CD8-positive, alpha-beta T cell (primary cell): ENCODE measurements at places on chromosomes 3 and 15.

DNA sequence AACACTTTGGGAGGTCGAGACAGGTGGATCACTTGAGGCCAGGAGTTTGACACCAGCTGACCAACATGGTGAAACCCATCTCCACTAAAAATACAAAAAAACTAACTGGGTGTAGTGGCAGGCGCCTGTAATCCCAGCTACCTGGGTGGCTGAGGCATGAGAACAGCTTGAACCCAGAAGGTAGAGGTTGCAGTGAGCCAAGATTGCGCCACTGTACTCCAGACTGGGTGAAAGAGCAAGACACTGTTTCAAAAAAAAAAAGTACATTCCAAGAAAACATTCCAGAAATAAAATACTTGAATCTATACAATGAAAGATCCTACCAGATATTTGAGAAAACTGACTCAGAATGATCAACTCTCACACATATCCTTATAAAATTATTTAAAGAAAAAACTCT is 30.4 kb downstream of the TFDP2 start:
- DNase-seq, result no peak

- DNase-seq, result no peak
Measured at GRCh38 chr3:180036671-180037455, at the start of gene PEX5L. Gene PEX5L (minus strand): TSS chr3:180036937. CDS start chr3:180036599, 338 bp downstream.

- no peak for DNase-seq
Measured at GRCh38 chr3:33428734-33429133, 11.5 kb downstream of the UBP1 start.

DNA sequence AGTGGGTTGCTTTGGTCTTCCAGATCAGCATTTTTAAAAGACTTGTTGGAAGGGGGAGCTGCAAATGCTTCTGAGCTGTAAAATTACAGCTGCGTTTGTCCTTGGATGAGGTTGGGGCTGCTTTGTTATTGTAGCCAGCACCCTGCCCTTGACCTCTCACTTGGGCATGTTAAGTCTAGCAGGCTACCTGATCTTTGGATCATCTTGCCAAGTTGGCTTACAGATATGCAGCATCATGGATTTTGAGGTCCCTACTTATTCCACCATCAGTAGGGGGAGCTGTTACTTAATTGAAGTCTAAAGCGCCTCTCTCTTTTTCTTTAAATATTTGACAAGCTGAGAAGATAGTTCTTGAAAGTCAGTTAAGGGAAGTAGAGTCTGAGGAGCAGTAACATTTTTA is 793.0 kb downstream of the MCTP2 start:
- DNase-seq, result no peak

DNA sequence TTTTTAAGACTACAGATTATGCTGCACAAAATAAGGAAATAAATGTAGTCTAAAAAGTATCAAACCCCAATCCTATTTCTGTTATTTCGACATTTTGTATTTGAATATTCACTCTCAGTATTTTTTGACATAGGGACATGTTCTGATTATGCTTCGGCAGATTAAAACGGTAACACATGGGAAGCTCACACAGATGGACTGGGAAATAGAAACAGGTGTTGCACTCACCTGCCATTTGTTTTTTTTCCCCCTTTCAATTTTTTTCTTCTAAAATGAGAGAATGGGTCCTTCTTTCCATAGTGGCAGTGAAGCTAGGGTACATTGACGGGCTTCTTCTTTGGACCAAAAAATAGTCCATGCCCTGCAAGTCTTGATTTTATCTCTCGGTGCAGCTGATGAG is 163.1 kb downstream of the MYRIP start:
- no peak for DNase-seq

- DNase-seq, result no peak
Measured at GRCh38 chr15:81792646-81793045, 253.2 kb downstream of the MEX3B start.

- DNase-seq, result no peak
Measured at GRCh38 chr3:164340273-164340672, 738.0 kb downstream of the SI start.

DNA sequence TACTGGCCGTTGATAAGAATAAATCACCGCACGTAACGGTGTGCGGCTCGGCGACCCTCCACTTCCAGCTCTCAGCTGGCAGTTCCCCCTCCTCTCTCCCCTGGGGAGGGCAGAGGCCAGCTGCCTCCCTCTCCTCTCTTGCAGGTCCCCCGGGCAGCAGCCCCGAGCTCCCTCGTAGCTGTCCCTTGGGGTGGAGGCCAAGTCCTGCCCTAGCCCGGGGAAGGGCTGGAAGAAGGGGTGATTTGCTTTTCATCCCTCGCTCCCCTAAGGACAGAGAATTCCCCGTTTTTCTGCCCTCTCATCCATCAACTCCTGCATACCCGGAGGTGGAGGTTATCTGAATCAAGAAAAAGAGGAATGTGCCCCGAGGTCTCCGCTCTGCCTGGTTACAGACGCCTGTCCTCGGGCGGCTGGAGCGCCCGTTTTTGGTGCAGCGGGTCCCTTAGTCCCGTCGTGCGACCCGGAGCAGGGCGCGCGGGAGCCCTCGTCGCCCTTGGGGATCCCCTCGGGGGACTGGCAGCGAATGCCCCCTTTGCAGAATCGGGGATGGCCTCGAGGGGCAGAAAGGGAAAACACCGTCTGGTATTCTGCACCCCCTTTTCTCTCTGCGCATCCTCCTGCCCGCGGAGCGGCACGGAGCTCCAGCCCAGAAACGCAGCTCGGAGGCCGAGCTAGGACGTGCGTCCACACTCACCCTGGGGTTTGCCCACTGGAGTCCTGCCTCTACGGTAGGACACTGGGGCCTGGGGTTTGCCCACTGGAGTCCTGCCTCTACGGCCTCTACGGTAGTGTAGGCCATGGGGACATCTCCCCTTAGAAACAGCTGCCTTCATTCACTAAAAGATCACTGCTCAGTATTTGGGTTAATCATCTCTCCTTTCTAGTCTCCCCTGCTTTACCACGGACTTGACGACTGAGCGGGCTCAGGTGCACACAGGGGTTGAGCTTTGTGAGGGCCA is 2.2 kb downstream of the PTPRG start:
- no peak for DNase-seq

DNA sequence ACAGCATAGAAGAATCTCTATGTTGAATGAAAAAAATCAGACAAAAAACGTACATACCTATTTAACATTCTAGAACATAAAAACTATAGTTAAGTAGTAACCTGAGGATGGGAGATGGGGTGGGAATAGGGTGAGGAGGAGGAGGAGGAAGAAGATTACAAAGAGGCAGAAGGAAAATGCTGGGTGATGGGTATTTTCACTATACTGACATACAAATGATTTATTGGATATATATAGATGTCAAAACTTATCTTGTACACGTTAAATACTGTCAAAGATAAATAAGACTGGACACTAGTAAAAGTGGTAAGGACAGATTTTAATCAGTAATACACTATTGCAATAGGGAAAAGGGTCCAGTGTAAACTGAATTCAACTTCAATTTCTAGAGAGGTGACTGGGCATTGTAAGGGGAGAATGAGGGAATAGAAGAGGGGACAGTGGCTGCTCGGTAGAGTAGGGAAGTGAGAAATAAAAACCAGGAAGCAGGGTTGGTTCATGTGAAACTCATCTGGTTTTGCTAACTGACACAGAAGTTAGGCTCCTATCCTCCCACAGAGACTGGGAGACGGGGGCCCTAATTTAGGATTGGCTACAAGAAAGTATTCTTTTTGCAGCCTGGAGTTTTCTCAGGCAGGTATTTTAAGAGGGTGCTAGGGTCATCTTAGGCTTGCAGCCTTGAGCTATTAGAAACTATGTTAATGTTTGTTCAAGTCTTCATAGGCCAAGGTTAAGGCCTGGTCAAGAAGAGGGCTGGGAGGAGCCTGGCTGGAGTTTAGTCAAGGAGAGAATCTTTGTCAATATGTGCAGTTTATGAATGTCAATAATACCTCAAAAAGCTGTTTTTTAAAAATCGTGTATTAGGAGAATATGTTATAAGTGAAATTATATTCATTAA is 15.0 kb upstream of the C15orf61 start:
- DNase-seq, result no peak

DNA sequence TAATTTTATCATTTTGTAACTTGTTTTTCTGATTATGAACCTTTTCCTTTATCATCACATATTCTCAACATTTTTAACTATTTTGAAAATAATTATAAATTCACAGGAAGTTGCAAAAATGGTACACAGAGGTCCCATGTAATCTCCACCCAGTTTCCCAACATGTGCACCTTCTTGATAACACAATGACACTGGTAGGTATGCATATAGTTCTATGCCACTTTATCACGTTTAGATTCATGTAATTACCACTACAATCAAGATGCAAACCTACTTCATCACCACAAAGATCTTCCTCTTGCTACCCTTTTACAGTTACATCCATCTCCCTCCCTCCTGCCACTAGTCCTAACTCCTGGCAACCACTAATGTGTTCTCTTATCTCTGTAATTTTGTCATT is 413.9 kb downstream of the SHQ1 start:
- DNase-seq, result no peak

- DNase-seq, result no peak
Measured at GRCh38 chr15:95880031-95880570, 450.4 kb upstream of the NR2F2 start.

DNA sequence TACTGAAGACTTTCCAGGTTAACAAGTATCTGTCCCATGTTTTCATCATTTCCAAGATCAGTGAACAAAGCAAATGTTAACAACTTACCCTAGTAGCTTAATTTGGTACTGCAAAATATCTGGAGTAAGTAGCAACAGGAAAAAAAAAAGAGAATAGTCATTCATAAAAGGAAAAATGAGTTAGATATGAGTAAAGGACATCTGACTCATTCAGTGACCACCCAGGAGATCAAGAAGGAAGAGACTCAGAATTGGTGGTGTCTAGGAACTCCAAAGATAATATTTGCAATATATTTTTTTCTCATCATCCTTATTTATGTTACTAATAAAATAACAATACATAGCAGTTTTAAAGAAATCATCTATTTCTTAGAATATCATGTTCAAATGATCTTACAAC is 253.8 kb upstream of the COL8A1 start:
- DNase-seq, result no peak

DNA sequence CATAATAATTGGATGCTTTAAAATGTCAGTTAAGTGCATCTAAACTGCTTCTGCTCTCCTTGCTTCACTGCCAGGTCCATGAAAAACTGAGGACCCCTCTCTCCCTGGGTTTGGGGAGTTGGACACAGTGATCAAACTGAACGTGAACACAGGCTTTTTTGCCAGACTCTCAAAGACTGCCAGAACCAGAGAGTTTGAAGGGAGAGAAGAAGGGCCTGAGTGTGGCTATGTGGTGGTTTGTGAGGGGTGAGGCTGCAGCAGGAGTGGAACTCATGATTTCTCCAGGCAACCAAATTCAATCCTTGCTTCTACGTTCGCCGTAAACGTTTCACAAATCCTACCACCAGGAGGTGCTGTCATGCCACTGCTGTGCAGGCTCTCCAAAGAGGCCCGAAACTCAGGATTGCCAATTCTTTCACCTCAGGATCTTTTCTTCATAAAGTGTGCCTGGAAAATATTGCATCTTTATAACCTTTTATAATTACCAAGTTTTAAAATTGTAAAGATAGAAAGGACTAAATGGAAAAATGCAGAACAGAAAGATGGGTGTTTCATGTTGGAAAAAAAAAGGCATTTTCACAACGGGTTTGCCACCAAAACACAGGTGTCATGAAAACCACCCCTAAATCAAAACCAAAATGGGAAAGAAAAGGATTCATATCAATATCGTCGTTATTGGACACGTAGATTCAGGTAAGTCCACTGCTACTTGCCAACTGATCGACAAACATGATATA is 19.7 kb downstream of the TM4SF4 start:
- DNase-seq, result no peak

- no peak for DNase-seq
Measured at GRCh38 chr3:185976100-185976499, 38.3 kb upstream of the TRA2B start.

GRCh38 chr3:32132121-32132520 is 25.7 kb downstream of the GPD1L start:
- no peak for DNase-seq

DNA sequence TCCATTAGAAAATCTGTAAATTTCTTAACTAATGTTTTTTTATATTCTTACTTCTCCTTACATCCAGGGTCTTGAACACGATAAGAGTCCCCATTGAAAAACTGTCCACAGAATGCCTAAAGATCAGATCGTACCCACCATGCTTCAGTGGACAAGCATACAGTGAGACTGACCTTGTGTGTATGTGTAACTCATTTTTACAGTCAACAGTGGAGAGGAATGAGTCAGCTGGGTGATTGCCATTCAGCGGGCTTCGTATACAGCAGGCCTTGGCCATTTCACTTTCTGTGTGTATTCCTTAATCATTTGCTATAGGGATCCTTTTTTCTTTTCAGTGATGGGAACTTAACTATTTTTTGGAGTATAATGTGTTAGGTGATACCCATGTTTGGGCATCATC is 10.6 kb downstream of the PARP14 start:
- DNase-seq, result no peak
